SJCRH30 (cell line): ENCODE measurements at places on chromosomes 6 and 20.

DNA sequence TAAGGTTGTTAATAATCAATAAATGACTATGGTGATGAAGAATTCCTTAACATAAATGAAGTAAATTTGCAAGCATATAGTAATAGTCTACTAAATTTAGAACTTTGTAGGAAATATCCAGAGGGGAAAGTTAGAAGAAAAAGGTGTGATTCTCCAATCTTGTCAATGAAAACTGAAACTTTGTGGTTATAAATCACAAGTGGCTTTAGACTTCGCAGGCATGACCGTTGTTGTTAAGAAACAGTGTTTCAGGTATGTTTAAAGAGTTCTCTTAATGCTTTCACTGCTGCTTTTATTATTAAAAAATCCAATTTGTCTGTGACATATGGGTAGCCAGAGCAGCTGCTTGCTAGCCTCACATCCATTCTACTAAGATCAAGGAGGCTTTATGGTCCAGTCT is 475.6 kb upstream of the ADGRB3 start:
- no peaks in the 10 kb centered on the region for H3K36me3 ChIP-seq
- no peaks in the 10 kb centered on the region for H3K27me3 ChIP-seq
- H3K4me1 ChIP-seq = no peaks in the 10 kb centered on the region

DNA sequence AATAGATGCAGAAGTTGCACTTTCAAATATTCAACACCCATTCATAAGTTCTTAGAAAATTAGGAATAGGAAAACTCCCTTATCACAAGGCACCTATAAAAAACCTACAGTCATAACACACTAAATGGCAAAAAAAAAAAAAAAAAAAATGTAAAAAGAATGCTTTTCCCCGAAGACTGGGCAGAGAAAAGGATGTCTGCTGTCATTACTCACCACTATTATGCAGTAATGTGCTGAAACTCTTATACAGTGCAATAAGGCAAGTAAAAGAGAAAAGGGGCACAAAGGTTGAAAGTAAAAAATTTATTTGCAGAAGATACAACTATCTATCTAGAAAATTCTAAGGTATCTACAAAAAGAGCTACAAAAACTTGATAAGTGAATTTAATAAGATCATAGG is 607.8 kb upstream of the ARID1B start:
- no peak overlapping the region for H3K27ac ChIP-seq
- H3K36me3 ChIP-seq = no peaks in the 10 kb centered on the region
- no peaks in the 10 kb centered on the region for H3K4me1 ChIP-seq
- H3K27me3 ChIP-seq = no peaks in the 10 kb centered on the region
- no peak for DNase-seq
- H3K4me3 ChIP-seq = no peak overlapping the region

- H3K27ac ChIP-seq = no peak overlapping the region
- H3K4me3 ChIP-seq = no peak overlapping the region
- no peaks in the 10 kb centered on the region for H3K27me3 ChIP-seq
- no peaks in the 10 kb centered on the region for H3K36me3 ChIP-seq
- H3K4me1 ChIP-seq = no peaks in the 10 kb centered on the region
Measured at GRCh38 chr6:22583230-22583629, 13.9 kb downstream of the HDGFL1 start.

DNA sequence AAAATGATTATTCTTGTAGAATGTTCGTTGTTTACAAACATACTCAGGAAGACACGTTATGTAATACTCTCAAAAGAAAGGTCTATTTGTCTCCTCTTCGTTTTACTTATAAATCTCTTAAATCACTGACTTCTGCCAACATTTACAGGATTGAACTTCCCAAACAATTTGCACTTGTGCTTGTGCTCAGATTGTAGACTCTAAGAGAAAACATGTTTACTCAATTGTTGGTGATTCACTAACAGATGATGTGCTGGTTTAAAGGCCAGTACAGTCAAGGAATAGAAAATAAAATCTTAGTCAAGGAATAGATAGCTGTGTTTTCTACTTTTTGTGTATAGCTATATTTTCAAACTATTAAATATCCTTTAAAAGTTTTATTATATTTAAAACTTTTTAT is 172.8 kb downstream of the GJA1 start:
- no peaks in the 10 kb centered on the region for H3K36me3 ChIP-seq
- no peak overlapping the region for H3K27ac ChIP-seq
- no peak overlapping the region for H3K4me3 ChIP-seq
- no peaks in the 10 kb centered on the region for H3K27me3 ChIP-seq
- H3K4me1 ChIP-seq = no peaks in the 10 kb centered on the region

DNA sequence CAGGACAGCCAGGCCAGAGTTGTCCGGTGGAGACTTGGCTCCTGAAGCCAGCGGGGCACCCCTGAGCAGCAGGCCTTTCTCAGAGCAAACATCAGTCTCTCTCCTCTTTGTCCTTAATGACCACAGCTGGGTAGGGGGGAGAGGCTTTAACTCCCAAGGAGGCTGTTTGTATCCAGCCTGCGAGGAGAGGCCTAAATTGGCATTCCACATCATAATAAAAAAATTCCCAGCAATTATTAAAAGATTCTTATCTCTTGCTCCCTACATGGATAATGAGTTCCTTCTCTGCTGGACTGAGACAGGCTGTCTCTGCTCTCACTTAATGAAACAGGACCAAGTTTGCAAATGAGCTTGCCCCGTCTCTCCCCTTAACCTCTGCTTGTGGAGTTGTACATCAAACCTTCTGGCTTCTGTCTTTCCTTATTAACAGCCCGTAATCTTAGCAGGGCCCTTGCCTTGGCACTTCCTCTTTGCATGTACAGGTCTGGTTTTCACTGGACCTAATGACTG is 838.2 kb downstream of the MAFB start:
- no peak overlapping the region for H3K27ac ChIP-seq
- no peak overlapping the region for H3K4me3 ChIP-seq
- H3K4me1 ChIP-seq = peaks cover 3% of the 10 kb centered on the region; the same call in 1 of the 2 replicates
- DNase-seq = no peak
- H3K36me3 ChIP-seq = no peaks in the 10 kb centered on the region

GRCh38 chr6:47651505-47651944 is 46.9 kb upstream of the ADGRF4 start:
- H3K4me3 ChIP-seq = no peak overlapping the region
- H3K36me3 ChIP-seq = no peaks in the 10 kb centered on the region

- no peak overlapping the region for H3K27ac ChIP-seq
- H3K4me1 ChIP-seq = no peaks in the 10 kb centered on the region
- no peak overlapping the region for H3K4me3 ChIP-seq
- H3K27me3 ChIP-seq = no peaks in the 10 kb centered on the region
Measured at GRCh38 chr6:15561447-15562199, 101.2 kb downstream of the DTNBP1 start.

- H3K27ac ChIP-seq = no peak overlapping the region
- H3K4me3 ChIP-seq = no peak overlapping the region
Measured at GRCh38 chr6:150659046-150659763, 59.5 kb downstream of the PLEKHG1 start.

- H3K4me1 ChIP-seq = no peaks in the 10 kb centered on the region
- peak; percentile 39 for DNase-seq
- H3K4me3 ChIP-seq = no peak overlapping the region
- H3K27ac ChIP-seq = no peak overlapping the region
- H3K27me3 ChIP-seq = no peaks in the 10 kb centered on the region
Measured at GRCh38 chr6:146851837-146852236, 253.1 kb downstream of the ADGB start.

- H3K4me3 ChIP-seq = no peak overlapping the region
- no peaks in the 10 kb centered on the region for H3K27me3 ChIP-seq
- DNase-seq = no peak
- H3K27ac ChIP-seq = no peak overlapping the region
Measured at GRCh38 chr6:25424303-25424702, 145.1 kb downstream of the CARMIL1 start.

- no peak overlapping the region; the same call in 1 of the 2 replicates for H3K27ac ChIP-seq
- H3K27me3 ChIP-seq = no peaks in the 10 kb centered on the region
- no peaks in the 10 kb centered on the region for H3K36me3 ChIP-seq
- H3K4me3 ChIP-seq = peak overlapping the region; percentile 87
- H3K4me1 ChIP-seq = 0 out of 2 replicates have a peak, but pooled peaks cover 2% of the 10 kb centered on the region
Measured at GRCh38 chr20:52191916-52192718, 538 bp upstream of the ZFP64 start.

- no peak for DNase-seq
- no peak overlapping the region for H3K27ac ChIP-seq
- H3K27me3 ChIP-seq = no peaks in the 10 kb centered on the region
- no peak overlapping the region for H3K4me3 ChIP-seq
Measured at GRCh38 chr6:136031982-136032381, 180.5 kb downstream of the PDE7B start.

GRCh38 chr20:58625585-58625984 is 25.5 kb upstream of the STX16 start:
- H3K36me3 ChIP-seq = no peaks in the 10 kb centered on the region
- H3K4me3 ChIP-seq = no peak overlapping the region
- H3K4me1 ChIP-seq = peaks cover 35% of the 10 kb centered on the region
- no peak for DNase-seq
- no peaks in the 10 kb centered on the region for H3K27me3 ChIP-seq

GRCh38 chr6:135657207-135657606 is 159.7 kb upstream of the AHI1 start:
- DNase-seq = no peak
- no peak overlapping the region for H3K27ac ChIP-seq
- no peak overlapping the region for H3K4me3 ChIP-seq
- no peaks in the 10 kb centered on the region for H3K27me3 ChIP-seq

GRCh38 chr6:105560611-105561066 is 157.8 kb upstream of the PREP start:
- H3K4me3 ChIP-seq = no peak overlapping the region
- DNase-seq = no peak
- H3K36me3 ChIP-seq = no peaks in the 10 kb centered on the region
- no peak overlapping the region for H3K27ac ChIP-seq
- H3K27me3 ChIP-seq = no peaks in the 10 kb centered on the region; the same call in 1 of the 2 replicates

GRCh38 chr6:143018955-143019354 is 41.7 kb upstream of the AIG1 start:
- H3K27me3 ChIP-seq = no peaks in the 10 kb centered on the region
- no peaks in the 10 kb centered on the region for H3K36me3 ChIP-seq
- H3K27ac ChIP-seq = no peak overlapping the region
- H3K4me1 ChIP-seq = no peaks in the 10 kb centered on the region
- DNase-seq = no peak

DNA sequence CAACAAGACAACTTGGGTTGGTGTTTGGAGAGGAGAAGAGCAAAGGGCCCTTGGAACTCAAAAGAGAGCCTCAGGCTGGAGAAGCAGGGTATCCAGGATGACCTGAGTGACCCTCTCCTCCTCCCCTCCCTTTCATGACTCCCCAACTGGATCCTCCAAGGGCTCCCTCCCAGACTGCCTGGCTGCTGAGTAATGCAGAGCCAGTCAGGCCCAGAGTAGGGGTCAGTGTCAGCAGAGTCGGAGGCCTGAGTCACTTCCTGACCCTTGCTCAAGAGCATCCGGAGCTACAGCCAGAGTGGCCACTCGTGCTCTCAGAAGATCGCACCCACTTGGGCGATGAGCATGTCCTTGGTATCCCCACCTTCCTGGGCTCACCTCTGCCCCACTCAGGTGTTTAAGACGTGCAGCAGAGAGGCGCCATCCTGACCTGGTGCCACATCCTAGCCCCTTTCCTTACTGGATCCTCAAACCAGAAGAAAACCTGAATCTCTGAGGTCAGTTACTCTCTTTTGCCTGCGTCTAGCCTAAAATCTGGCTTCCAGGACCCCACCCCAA is 2.8 kb upstream of the MAPK13 start:
- H3K27me3 ChIP-seq = no peaks in the 10 kb centered on the region
- H3K36me3 ChIP-seq = no peaks in the 10 kb centered on the region
- peaks cover 12% of the 10 kb centered on the region for H3K4me1 ChIP-seq
- H3K4me3 ChIP-seq = no peak overlapping the region
- DNase-seq = no peak

- no peaks in the 10 kb centered on the region for H3K4me1 ChIP-seq
- no peaks in the 10 kb centered on the region for H3K36me3 ChIP-seq
- H3K27me3 ChIP-seq = no peaks in the 10 kb centered on the region
- no peak overlapping the region for H3K4me3 ChIP-seq
- H3K27ac ChIP-seq = no peak overlapping the region
Measured at GRCh38 chr6:13053006-13053461, 275.3 kb downstream of the TBC1D7 start.

- peak; percentile 73 for DNase-seq
- no peaks in the 10 kb centered on the region for H3K4me1 ChIP-seq
- no peaks in the 10 kb centered on the region for H3K36me3 ChIP-seq
- H3K27me3 ChIP-seq = no peaks in the 10 kb centered on the region
Measured at GRCh38 chr6:7052443-7053011, 55.2 kb upstream of the RREB1 start.

DNA sequence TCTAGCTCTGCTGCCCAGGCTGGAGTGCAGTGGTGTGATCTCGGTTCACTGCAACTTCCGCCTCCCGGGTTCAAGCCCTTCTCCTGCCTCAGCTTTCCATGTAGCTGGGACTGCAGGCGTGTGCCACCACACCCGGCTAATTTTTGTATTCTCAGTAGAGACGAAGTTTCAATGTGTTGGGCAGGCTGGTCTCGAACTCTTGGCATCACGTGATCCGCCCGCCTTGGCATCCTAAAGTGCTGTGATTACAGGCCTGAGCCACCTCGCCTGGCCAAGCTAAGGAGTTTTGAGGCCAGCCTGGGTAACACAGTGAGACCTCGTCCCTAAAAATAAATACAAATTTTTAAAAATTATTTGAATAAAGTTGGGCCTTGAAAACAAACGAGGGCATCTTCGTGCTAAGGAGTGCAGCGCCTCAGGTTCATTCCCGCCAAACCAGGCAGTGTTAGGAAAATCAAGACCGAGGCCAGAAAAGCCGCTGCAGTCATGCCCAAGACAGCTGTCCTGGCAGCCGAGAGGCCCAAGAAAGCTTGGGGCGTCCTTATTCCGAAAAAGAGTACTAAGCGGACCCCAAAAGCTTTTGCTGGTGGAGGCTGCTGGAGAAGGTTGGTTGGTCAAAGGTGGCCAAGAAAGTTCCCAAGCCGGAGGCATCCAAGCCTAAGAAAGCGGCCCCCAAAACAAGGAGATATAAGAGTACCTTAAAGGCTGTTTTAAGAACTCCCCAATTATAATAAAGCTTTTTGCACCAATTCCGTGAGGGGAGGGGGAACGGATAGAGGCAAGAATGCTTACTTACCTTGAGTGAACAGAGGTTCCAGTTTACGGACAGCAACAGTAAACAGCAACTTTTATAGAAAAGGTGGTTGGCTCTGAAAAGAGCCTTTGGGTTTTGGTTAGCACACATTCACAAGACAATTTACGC is 109.0 kb downstream of the HFE start:
- peak overlapping the region; percentile 67 for H3K4me3 ChIP-seq
- no peaks in the 10 kb centered on the region for H3K27me3 ChIP-seq
- no peaks in the 10 kb centered on the region for H3K36me3 ChIP-seq
- peak overlapping the region; percentile 78 for H3K27ac ChIP-seq

- no peaks in the 10 kb centered on the region for H3K27me3 ChIP-seq
- H3K4me1 ChIP-seq = no peaks in the 10 kb centered on the region
- H3K4me3 ChIP-seq = no peak overlapping the region
- H3K36me3 ChIP-seq = no peaks in the 10 kb centered on the region
- no peak overlapping the region for H3K27ac ChIP-seq
Measured at GRCh38 chr6:129163551-129163950, 280.6 kb downstream of the LAMA2 start.
